Caki2 (cell line): ENCODE measurements at places on chromosomes 5 and 9. TPM values are rescaled to one million over a fixed set of nuclear protein-coding genes. Genes with fewer than 3 reads are reported as not detected.

GRCh38 chr5:40346901-40347300 is 332.8 kb upstream of the PTGER4 start:
- no peak for DNase-seq

DNA sequence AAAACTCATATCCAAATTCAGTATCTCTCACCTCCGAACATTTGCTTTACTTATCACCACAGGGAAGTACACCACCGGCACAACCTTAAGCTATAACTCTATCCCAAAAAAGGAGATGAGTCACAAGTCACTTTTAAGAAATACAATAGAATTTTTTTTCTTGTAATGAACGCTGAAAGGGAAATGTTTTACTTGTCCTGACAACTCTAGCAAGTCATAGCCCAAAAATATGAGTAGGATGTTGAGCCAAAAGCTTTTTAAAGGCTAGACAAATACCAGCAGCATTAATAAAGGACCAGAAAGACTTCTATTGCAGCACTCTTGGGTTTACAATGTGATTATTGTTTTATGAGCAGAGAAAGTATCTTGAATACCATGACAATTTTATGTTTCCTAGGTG is 147.3 kb upstream of the FST start:
- no peak for DNase-seq

GRCh38 chr9:93897075-93897970 is 57.8 kb downstream of the BARX1 start:
- no peak for DNase-seq

GRCh38 chr5:158382473-158382872 is 523.5 kb upstream of the CLINT1 start:
- DNase-seq = peak; percentile 80

GRCh38 chr9:32486839-32487562 is 39.0 kb downstream of the RIGI start:
- DNase-seq = no peak

GRCh38 chr9:109689701-109690100 is 90.3 kb upstream of the PALM2AKAP2 start:
- DNase-seq = no peak

- no peak for DNase-seq
Observed at GRCh38 chr5:138616508-138616907, 41.3 kb upstream of the HSPA9 start.

GRCh38 chr5:84986688-84987087 is 602.0 kb upstream of the EDIL3 start:
- no peak for DNase-seq

- DNase-seq = no peak
Observed at GRCh38 chr9:15433661-15434060, 11.0 kb downstream of the SNAPC3 start.

DNA sequence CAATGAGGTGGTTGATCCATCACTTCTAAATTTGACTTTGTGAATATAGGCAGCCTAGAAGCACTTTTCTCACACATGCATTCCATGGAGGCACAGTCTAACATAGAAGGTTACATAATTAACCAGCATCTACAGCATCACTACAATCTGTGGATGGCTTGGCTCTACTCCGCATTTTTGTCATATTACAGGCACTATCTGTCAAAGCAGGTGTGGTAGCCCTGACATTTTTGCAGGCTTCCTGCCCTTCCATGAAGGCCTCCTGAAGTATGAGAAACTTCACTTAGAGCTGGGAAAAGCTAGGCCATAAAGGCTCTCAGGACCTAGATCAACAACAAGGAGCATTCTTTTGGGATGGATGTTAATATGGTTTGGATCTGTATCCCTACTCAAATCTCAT is 378.0 kb downstream of the ANXA1 start:
- no peak for DNase-seq

DNA sequence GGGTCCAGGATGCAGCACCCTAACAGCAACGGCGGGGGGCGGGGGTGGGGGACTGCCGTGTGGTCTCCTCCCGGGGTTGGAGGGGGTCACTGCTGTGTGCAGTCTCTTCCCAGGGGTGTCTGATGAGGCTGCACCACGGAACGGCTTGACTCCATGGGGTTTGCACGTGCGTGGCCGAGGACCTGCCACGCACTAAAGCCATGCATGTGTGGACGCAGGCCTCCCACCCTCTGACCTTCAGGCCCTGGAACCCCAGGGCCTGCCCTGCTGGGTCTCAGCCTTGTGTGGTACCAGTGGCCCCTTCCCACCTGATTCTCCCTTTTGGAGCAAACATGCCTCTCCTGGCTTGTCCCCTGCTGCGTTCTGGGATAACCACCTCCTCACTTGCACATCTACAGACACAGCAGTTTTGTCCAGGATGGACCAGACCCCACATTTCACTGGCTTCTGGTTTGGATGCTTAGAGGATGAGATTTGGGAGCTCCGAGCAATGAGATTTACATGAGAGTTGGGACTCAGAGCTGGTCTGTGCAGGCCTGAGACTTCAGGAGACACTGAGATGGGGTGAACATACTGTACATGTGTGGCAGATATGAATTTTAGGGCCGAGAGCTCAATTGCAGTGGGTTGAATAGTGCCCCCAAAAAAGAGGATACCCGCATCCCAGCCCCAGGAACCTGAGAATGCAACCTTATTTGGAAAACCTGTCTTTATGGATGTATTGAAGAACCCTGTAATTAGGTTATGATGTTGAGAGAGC is 45.8 kb downstream of the SLC12A7 start:
- DNase-seq = no peak

DNA sequence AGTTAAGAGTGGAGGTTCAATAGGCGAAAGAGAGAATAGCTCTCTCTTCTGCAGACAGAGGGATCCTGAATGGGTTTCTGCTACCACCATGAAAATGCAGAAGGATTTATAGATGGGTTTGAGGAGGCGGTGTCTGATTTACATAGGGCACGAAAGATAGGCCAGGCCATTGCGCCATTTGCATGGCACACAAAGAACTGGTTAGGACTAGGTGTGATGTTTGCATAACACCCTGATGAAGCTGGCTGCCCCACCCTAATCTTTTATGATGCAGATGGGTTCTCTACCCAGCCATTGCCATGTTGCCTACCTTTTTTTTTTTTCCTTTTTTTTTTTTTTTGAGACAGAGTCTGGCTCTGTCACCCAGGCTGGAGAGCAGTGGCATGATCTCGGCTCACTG is 51.4 kb upstream of the PDZD2 start:
- DNase-seq = no peak

DNA sequence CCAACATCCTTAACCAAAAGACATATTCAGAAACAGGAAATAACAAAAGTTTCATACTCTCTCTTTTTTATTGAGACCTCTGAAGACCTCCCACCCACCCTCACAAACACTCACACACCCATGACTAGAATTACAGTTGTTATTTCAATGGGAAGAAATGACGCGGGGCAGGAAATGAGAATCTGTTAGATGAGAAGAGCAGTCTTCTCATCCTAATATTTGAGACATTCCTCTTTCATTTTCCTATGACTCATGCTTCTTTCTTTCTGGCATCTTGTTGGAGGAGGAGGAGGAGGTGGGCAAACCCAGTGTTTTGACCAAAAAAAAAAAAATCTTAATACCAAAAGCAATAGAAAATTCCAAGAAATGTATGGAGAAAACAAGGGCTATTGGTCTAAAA is 179.5 kb upstream of the TARS1 start:
- DNase-seq = no peak

DNA sequence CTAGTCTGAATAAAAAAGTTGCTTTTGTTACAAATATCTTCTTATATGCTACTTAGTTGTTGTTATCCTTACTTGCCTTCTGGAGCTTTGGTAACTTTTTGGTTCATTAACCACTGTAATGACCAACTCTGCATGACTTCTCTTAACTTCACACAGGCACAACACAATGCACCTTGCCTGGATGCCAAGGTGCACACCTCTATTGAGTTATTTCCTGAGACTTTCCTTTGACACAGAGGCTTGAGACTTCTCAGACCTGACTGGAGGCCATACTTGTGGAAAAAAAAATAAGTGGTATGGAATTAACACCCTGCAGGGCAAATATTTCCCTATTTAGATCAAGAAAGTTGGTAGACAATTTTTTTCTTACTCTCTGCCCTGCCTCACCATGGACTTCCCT is 1925.6 kb downstream of the EFNA5 start:
- DNase-seq = peak; percentile 4

- no peak for DNase-seq
Observed at GRCh38 chr9:9783711-9784110, 829.1 kb downstream of the PTPRD start.

DNA sequence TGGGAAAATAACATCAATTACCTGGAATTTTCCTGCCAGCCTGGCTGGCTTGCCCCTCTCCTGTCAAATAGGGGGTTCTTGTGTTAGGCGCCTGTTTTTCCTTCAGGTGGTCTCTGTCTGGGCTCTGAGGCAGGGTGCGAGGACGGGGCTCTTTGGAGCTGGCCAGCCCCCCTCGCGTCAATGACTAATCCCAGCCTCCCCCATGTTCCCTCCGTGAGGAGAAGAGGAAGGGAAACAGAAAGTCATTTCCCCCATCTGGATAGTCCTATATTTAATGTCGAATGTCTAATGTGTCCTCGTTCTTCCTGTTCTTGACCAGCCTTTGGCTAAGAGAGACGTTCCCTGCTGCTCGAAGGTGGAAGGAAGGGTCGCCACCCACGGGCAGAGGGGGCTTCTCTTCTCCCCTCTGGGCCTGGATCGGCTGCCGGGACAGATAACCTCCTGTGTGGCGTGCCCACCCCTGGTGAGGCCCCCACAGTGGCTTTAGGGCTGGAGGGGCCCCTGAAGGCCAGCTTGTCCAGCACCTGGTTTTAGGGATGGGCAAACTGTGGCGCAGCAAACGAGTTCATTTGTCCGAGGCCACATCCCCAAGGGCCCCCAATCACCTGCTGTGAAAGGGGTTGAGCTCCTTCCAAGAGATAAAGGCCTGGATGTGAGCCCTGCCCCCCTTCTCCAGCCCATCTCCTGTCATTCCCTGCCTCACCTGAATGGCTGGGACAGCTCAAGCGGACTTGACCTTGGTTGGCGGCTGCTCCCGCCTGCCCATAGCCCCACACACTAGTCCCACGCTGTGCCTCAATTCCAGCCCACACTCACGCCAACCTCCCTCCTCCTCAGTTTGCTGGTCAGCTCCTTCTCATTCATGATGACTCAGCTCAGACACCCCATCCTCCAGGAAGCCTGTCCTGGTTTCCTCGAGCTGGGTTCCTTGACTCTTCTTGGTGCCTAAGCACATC is 35.9 kb upstream of the UNC5A start:
- no peak for DNase-seq

- DNase-seq = no peak
Observed at GRCh38 chr5:132425009-132425937, 55.8 kb downstream of the SLC22A5 start.

- no peak for DNase-seq
Observed at GRCh38 chr5:68565427-68565826, 349.9 kb downstream of the PIK3R1 start.

DNA sequence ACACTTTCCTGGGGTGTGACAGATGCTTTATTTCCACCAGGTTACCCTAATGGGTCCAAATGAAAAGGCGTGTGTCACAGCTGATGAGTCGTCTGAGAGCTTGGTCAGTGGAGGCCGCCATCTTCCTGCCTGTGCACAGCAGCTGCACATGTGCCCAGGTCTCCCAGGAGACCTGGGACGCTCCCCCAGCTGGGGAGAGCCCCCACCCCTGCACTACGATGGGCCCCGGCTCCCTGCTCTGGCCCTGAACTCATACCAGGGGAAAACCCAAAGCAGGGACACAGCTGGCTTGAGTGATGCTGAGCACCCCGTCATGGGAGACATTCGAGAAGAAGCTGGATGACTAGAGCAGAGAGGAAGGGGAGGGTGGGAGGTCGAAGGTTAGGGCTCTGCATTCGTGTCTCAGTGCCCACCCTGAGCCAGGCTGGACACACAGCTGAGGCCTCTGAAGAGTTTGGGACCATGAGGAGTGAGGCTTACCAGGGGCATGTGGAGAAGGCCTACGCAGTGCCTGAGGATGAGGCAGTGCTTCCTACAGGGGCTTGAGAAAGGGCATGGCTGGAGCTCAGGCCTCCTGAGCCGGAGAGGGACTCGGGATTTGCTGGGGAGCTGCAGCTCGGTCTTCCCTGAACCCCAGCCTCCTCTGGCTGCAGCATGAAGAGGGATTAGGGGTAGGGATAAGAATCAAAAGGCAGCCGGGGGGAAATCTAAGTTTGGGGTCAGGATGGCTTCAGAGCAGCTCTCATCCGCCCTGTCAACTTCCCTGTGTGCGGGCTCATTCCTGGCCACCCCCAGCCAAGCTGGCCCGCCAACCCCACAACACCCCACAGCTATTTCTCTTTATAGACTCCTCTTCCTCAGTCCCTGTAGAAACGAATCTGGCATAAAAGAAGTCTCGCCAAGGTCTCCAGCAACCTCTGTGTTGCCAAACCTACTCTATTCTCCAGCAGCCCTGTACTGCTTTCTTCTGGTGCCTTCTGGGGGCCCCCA is 42.2 kb upstream of the RNU6ATAC start:
- DNase-seq = no peak

GRCh38 chr9:137192859-137193258 is 4.4 kb downstream of the SSNA1 start:
- DNase-seq = no peak

DNA sequence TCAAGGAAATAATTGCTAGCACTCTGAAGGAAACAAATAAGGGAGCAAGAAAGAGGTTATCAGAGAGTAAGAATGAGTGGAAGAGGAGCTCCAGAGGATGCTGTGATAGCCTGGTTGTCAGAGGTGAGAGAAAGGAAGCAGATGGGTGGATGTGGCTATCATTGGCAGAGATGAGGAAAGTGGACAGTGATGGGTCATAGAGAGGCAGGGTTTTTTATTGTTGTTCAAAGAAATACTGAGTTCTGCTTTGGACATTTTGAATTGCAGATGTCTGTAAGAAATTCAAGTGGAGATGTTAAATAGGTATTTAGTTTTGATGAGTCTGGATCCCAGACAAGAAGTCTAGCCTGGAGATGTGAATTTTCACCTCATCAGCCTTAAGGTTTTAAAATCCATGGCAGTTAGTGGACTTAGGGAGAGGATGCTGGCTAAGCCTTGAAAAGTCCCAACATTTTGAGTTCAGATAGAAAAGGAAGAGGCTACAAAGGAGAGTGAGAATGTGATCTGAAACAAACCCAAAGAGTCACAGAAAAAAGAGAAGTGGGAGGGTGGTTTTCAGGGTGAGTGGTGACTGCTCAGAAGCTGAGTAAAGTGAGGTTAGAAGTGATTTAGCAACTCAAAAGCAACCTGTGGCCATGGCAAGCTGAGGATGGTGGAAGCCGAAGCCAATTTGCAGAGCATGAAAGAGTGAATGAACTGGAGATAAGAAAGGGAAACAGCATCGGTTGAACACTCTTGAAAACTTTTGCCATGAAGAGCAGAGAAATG is 50.4 kb downstream of the PPIC start:
- DNase-seq = no peak

FCN1 gene
- total RNA-seq = not detected in 2 replicates

EGR1 gene
- total RNA-seq = 0.75 and 1.0 TPM in 2 replicates

OR1Q1 gene
- not detected in 2 replicates for total RNA-seq

GMCL2 gene
- total RNA-seq = not detected in 2 replicates

SLC45A2 gene
- not detected in 2 replicates for total RNA-seq

GALNT10 gene
- 16.8 and 19.8 TPM in 2 replicates for total RNA-seq

ENTREP1 gene
- not detected in 2 replicates for total RNA-seq

SPINK4 gene
- not detected in 2 replicates for total RNA-seq

FREM1 gene
- not detected in 2 replicates for total RNA-seq

ERCC8 gene
- total RNA-seq = 5.1 and 7.1 TPM in 2 replicates
